MM.1S (cell line): ENCODE measurements at places on chromosomes 2 and 18.

GRCh38 chr2:32222966-32223365 lies 41.7 kb downstream of the NLRC4 start:
- no peak for DNase-seq

- DNase-seq: no peak
Measured at GRCh38 chr2:120943403-120944034, 207.9 kb downstream of the GLI2 start.

GRCh38 chr18:32695534-32695933 lies 77.3 kb downstream of the KLHL14 start:
- DNase-seq: no peak

GRCh38 chr2:127106457-127106990 lies 430 bp downstream of the BIN1 start:
- no peak for DNase-seq

DNA sequence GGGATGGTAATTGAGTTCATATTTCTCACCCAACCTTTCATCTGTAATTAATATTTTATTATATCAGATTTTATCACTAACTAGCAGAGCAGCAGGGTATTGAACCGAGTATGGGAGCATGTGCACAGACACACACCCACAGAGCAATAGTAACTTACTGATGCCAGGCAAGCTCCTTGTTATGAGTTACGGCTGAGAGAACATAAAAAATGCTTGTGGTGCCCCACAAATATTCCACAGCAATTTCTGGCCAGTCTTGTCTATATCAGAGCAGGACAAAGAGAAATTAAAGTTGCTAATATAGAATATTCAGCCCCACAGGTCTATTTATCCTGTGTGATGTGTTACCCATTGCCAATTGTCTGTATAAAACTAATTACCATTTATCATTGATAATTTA lies 501.8 kb upstream of the RAB12 start:
- no peak for DNase-seq

- DNase-seq: no peak
Measured at GRCh38 chr2:126761256-126761980, 105.5 kb downstream of the GYPC start.

GRCh38 chr2:36701391-36701795 lies 4.9 kb downstream of the VIT start:
- no peak for DNase-seq

GRCh38 chr2:196288006-196288538 lies 116.7 kb upstream of the STK17B start:
- no peak for DNase-seq

DNA sequence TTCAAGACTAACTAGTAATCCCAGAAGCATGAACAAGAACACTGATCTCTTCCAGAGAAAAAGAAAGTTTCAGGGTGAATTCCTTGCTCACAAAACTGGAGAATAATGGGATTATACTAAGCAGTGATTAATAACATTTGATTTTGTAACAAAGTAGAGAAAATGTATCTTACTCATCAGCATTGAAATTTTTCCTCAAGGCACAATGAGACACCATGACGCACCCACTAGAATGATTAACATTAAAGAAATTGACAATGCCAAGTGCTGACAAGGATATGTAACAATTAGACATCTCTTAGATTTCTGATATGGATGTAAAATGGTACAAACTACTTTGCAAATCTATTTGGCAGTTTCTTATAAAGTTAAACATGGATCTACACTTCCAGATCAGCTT lies 101.1 kb upstream of the EPHA4 start:
- DNase-seq: no peak

- no peak for DNase-seq
Measured at GRCh38 chr2:109131777-109132176, 2.8 kb downstream of the SH3RF3 start.

- no peak for DNase-seq
Measured at GRCh38 chr2:120396013-120396860, 50.3 kb downstream of the INHBB start.

DNA sequence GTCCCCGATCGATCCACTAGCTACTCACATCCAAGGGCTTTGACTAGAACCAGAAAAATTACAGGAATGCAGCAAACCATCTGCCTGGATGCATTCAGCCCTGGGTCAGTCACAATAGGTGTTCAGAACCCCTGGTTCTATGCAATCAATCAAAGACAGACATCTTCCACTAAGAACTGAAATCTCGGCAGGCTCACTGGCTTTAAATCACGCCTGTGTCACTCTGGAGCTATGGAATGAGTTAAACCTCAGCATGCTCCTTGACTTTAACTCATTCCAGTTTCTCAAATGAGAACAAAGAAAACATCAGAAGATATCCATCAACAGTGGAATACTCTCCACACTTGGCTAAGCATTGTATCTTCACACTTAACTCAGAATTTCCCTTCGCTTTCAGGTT lies 68.1 kb upstream of the SPTBN1 start:
- DNase-seq: no peak

GRCh38 chr18:24306201-24306600 lies 91.4 kb downstream of the OSBPL1A start:
- no peak for DNase-seq

GRCh38 chr2:37615804-37616676 lies 55.4 kb downstream of the CDC42EP3 start:
- DNase-seq: peak; percentile 18

GRCh38 chr2:203824603-203825002 lies 43.0 kb upstream of the CTLA4 start:
- no peak for DNase-seq

GRCh38 chr2:81894451-81894990 lies 1590.0 kb upstream of the LRRTM1 start:
- no peak for DNase-seq

GRCh38 chr2:12606472-12607000 lies 110.2 kb upstream of the TRIB2 start:
- DNase-seq: no peak

DNA sequence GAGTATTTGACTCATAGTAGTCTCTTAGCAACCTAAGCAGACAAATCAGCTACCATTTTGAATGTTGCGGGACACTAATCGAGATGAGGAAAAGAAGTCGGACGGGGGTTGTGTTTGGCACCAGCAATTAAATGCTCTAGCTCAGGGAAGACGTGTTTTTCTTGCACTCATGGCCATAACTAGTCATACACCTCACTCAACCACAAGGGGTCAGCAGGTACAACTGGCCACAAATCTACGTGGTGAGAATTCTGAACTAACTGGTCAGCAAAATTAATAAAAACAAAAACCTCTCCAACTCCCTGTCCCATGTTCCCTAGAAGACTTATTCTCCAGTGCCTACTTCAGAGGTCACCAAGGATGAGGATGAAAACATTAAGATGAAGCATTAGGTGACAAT lies 1467.8 kb downstream of the DPP10 start:
- DNase-seq: no peak

GRCh38 chr2:100976645-100977391 lies 25.3 kb upstream of the RPL31 start:
- no peak for DNase-seq

DNA sequence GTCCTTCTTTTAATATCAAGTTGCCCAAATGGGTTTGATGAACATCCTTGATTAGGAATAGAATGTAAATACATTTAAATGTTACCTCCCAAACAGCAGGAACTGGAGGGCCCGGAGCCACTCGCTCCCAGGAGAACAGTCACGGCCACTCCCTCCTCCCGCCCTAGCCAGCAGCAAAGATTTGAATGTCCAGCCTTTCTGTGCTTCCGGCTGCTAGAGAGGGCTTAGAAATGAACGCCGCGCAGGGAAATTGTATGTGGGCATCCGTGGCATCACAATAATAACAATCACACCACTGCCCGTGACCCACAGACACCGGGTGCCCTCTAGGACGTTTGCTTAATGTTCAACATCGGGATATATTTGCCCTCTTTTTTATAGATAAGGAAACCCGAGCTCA lies 164.9 kb upstream of the SALL3 start:
- DNase-seq: no peak
